ENCODE measurements at places on chromosomes 5 and 9. TPM values are rescaled to one million over a fixed set of nuclear protein-coding genes. Genes with fewer than 3 reads are reported as not detected.

The PAX5 gene
- 0.25 TPM for total RNA-seq

The ZNF658 gene
- 2.7 TPM for total RNA-seq

The MAT2B gene
- 38.3 TPM for total RNA-seq

The PCDHA9 gene
- total RNA-seq: 0.25 TPM

The STPG3 gene
- total RNA-seq: not detected

The ENTREP1 gene
- 12.5 TPM for total RNA-seq

The TTC16 gene
- 0.25 TPM for total RNA-seq

The FAM163B gene
- not detected for total RNA-seq

The SPTLC1 gene
- 68.5 TPM for total RNA-seq

The TMEFF1 gene
- total RNA-seq: not detected

The SH2D3C gene
- 19.6 TPM for total RNA-seq

The CDH12 gene
- total RNA-seq: not detected

The PLCXD3 gene
- 10.6 TPM for total RNA-seq

The NOXA1 gene
- total RNA-seq: 2.9 TPM

The DIRAS2 gene
- total RNA-seq: not detected

The THBS4 gene
- 0.98 TPM for total RNA-seq

The MYO10 gene
- total RNA-seq: 22.1 TPM

The RPS23 gene
- 2,334 TPM for total RNA-seq

The IFNA2 gene
- total RNA-seq: not detected

The HOMER1 gene
- 5.4 TPM for total RNA-seq

The IL13 gene
- not detected for total RNA-seq

The SLC36A2 gene
- not detected for total RNA-seq

The HSPB3 gene
- not detected for total RNA-seq

The GALNT12 gene
- 5.4 TPM for total RNA-seq

The ANAPC2 gene
- 30.0 TPM for total RNA-seq

The IL5 gene
- not detected for total RNA-seq

The MEGF10 gene
- 0.74 TPM for total RNA-seq

The MARCOL gene
- not detected for total RNA-seq

The C9orf153 gene
- total RNA-seq: not detected
